ENCODE measurements at places on chromosomes 7 and 10. TPM values are rescaled to one million over a fixed set of nuclear protein-coding genes. Genes with fewer than 3 reads are reported as not detected.

Gene ETV1
- total RNA-seq = 21.3 TPM

Gene GIMAP2
- total RNA-seq = 10.0 TPM

Gene VIPR2
- total RNA-seq = 11.3 TPM

Gene MCM7
- total RNA-seq = 77.7 TPM

Gene NAT16
- total RNA-seq = not detected

Gene HABP2
- 0.53 TPM for total RNA-seq

Gene MLXIPL
- total RNA-seq = 9.3 TPM

Gene ANXA8L1
- total RNA-seq = 0.88 TPM

Gene FFAR4
- 0.23 TPM for total RNA-seq

Measured in metanephros (tissue), 2 donors.